SW 1271 (cell line): ENCODE measurements at places on chromosomes 6 and 20.

DNA sequence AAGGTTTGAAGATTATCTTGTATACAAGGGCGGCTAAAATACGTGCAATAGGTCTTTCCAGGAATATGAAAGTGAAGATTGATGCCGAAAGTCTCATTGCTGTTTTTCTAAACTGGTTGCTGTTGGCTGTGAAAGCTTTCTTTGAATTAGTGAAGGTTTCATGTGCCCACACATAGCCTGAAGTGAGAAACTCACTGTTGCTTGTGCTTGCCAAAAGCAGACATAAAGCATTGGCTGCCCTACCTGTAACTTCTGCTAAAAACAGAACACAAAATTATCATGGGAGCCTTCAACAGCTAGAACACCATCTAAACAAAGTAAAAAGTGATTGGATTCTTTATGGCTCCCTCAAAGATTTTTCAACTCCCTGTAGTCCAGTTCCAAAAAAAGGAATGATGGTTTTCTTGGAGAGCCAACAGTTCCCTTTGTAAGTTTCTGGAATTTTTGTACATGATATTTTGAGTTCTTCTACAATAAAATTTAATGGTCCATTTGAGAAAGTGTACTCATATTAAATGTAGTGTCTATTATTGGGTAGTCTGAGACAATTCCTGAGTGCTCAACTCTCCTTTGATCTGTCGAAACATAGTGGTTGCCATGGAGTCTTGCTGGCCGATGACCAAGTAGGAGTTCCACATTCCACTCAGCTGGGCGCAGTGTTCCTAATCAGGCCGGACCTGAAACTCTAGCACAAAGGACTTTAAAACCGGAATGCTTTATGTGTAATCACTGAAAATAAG is 68.5 kb downstream of the PLEKHG1 start:
- DNase-seq: no peak

DNA sequence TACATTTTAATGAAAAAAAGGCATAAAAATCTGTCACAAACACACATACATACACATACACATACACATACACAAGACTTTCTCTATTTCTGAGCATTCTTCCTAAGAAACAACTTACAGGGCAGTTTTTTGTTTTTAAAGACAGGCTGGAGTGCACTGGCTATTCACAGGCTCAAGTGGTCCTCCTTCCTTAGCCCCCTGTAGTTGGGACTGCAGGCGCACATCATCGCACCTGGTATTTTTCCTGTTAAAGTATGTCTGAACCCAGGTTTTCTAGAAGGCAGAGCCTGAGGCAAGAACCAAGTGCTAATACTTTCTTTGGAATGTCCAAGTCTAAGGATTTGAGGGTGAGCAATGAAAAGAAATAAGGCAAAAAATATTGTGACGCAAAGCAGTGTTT is 41.3 kb upstream of the ELOVL5 start:
- no peak for DNase-seq

DNA sequence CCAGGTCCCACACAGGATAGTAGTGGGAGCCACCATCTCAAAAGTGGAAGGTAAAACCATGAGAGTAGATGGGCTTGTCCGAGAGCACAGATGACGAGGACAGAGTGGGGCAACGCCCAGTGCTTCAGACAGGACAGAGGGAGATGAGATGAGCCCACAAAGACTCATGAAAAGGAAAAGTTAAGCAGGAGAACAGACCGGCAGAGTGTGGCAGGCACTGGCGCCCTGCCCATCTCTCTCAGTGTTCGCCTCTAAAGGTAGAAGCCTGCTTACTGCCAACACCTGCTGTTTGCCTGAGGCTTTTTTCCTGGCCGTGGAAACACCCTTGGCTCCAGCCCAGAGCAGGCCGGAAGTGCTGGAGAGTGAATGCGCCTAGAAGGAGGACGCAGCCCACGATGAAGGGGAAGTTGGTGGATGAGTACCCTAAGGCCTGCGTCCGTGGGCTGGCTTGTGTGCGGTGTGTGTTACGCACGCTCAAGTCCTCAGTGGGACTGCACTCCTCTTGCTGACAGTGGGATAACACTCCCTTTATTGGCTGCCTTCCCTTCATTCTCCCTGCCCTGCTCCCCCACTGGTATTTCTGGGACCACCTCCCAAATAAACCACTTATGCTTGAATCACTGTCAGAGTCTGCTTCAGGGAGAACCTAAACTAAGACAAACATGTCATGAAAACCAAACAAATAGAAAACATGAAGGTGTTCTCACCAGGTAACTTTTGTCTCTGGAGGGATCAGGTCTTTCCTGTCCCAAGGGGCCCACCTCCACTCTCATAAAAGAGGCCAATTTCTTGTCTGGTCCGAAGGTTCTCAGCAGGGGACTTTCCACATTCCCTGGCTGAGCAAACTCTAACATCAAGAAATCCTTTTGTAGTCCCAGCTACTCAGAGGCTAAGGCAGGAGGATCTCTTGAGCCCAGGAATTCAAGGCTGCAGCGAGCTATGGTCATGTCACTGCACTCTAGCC is 9.1 kb upstream of the FOXP4 start:
- DNase-seq: no peak

- no peak for DNase-seq
Observed at GRCh38 chr6:167820681-167821080, 6.0 kb upstream of the AFDN start.

GRCh38 chr20:63433351-63433750 is 39.1 kb downstream of the KCNQ2 start:
- DNase-seq: no peak

- DNase-seq: no peak
Observed at GRCh38 chr20:33791959-33792597, 19.1 kb upstream of the CHMP4B start.

DNA sequence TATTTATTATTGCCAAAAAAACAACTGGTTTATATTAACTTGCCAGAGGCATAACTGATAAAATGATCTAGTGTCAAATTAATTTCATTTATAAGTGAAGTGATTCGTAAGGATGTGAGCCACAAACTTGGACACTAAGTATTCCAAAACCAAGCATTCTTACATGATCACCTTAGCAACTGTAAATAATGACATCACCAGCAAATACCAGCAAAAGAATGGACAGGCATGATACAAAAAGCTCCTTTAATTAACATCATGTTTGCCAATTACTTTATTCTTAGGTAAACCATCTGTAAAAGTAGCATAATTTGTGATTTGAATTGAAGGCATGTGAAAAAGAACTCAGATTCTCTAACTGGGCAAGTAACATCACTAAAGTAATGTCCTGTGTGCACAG is 17.2 kb upstream of the FNDC1 start:
- DNase-seq: no peak

DNA sequence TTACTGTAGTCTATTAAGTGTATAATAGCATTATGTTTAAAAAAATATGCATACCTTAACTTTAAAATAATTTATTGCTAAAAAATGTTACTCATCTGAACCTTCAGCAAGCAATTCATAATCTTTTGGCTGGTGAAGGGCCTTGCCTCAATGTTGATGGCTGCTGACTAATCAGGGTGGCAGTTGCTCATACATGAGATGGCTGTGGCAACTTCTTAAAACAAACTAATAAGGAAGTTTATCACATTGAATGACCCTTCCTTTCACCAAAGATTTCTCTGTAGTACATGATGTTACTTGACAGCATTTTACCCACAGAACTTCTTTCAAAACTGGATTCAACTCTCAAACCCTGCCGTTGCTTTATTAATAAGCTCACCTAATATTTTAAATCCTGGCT is 84.0 kb downstream of the TASP1 start:
- DNase-seq: no peak

- no peak for DNase-seq
Observed at GRCh38 chr6:156639009-156639721, 138.0 kb upstream of the ARID1B start.

DNA sequence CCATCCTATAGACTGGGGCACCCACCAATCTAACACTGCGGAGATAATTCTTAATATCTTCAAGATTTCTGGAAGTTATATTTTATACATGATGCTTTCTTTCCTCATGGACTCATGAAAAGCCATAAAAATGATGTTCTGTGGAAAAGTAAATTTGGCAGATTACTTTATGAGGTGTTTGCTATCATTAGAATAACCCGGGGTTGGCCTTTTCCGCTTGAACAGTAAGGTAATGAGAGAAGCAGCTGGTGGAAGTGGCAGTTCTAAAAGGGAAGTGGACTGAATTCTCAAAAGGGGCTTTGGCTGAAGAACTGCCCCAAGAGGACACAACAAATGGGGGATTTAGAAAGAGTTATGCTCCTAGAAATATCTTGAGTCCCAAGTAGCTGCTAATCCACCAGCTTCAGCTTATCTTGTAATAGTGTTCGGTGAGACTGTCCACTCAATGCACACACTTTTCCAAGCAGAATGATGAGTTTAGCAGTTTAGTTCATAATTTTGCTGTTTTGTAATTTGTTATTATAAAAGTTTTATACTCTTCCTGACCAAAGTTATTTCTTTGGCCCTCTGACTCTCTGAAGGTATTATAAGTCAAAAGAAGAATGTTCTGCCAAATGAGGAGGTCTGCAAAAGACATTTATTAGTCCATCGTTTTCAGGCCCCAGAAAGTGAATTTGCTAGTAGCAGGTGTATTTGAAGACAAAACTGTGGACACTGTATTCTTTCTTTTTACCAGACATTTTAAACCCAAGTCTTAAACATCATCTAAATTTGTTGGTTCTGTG is 2.9 kb downstream of the ISM1 start:
- DNase-seq: no peak

DNA sequence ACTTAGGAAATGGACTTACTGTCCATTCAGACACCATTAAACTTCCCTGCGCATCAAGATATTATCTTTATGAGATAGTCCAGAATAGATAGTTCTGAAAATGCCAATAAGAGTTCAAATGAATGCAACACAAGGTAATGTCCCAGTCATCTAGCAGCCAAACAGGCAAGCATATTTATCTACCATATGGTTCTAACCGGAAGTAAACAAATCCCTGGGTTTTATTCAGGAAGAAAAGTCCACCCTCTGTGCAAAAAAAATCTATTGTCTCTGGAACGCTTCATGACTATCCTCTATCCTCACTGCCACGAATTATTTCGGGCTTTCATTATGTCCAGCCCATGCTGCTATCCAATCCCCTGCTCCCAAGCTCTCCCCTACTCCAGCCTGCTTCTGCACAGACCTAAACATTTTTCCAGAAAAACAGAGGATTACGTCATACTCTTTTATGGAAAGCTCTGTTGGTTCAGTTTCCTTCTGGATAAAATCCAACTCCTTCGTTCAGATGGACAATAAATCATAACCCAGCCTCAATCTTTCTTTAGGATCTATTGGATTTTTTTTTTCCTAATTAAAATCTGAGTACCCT is 11.4 kb downstream of the PPIL6 start:
- DNase-seq: no peak

DNA sequence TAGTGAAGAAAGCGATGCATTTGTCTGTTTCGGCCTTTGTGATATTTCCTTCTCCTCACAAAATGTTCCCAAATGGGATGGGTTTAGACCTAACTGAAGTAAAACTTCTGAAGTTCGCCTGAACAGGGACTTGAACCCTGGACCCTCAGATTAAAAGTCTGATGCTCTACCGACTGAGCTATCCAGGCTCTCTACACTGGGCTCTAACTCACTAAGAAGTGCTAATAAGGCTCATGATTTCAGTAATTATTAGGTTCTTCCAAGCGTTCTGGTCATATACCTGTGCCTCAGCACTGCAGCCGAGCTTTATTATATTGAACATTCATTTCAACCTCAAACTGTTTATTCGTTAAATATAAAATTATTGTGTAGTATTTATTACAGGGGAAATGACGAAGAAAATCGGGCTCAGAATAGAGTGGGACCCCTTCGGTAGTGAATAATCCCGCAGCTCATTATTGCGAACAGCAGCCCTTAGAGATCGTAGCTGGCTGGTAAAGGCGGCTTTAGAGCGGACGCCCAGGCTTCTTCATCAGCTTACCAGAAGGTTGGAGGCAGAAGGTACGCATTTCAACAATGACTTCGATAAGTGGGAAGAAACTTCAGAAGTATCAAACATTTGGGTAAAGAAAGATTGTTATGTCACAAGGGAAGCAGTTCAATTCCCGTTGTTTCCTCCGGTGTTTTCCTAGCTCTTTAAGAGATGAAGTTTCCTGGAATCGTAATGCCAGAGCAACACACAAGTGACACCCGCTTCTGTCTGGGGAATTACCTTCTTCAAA is 119.0 kb upstream of the ZNF184 start:
- DNase-seq: no peak

DNA sequence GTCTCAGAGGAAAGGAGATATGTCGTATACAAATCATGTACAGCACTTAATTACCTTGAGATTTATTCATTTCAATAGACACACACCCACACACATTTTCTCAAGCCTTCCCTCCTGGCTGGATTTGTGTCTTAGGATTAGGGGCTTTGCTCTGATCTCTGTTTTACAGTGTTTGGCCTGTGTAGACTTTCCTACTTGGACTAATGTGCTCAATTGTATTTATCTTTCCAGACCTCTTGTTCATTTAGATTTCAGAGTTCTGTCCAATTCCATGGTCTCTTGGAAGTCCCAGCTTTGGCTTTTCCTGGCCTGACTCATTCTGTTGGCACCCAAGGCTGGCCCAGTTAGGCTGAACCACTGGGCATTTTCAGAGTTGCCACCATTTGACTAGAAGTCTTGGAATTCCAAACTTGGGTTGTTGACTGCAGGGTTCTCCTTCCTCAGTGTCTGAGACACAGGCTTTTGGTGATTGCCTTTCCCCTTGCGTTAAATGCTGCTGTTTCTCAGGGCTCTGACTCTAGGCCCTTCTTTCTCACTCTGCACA is 8.9 kb upstream of the RFPL4B start:
- DNase-seq: no peak
